ENCODE measurements at places on chromosomes 3 and 15.

GRCh38 chr3:9781978-9782603, 10.2 kb downstream of the TADA3 start:
- no peak for DNase-seq

- DNase-seq: no peak
These were observed 52.9 kb downstream of the HERC2 start for GRCh38 chr15:28269097-28269496.

DNA sequence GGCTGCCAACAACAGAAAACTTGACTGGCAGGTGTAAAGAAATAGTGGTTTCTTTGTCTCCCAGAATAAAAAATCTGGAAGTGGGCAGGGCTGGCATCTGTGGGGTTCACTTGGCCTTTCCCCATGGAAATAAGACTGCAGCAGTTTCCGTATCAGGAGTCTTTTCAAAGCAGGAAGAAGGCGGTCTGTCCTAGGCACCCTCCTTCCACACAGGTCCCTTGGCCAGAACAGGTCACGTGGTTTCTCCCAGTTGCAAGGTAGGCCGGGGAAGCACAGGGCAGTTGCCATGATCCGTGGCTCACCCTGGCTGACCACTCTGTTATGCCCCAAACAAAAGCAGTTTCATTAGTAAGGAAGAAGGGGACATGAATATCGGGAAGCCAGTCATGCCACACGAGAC, 45.4 kb downstream of the ZDHHC19 start:
- DNase-seq: no peak

DNA sequence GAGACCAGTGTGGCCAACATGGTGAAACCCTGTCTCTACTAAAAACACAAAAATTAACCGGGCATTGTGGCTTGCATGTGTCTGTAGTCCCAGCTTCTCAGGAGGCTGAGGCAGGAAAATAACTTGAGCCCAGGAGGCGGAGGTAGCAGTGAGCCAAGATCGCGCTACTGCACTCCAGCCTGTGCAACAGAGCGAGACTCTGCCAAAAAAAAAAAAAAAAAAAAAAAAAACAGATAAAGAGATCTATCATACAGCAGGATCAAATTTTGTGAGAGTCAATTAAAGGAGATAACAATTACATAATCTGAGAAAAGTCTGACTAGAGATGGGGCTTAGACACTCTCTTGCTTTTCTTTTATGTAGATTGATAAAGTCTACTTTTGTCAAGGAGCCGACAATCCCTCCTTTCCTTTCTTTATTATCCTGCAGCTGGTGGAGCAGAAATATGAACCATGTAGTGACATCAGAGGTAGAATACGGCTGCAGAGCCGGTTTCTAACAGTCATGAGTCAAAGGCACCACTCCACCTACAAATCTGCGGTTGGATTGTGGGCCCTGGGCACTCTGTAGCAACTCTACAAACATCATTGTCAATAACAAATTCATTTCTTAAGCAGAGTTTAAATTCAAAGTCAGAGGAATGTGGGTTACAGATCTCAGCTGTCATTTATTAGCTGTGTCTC, 9.0 kb downstream of the C2CD4A start:
- no peak for DNase-seq

DNA sequence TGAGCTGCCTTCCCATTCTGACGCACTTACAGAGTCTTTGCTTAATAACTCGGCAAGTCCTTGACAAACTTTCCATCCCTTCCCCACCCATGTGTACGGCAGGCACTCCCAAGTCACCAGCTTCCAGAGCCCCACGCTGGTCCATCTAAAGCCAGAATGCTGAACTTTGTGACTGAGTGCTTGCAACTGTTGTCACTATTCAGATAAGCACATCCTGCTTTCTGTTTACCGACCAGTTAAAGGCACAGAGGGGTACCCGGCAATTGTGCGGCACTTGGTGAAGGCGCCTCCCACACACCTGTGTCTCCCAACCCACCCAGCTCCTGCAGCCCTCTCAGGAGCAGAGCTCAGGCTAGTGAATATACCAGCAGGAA, 430.6 kb downstream of the FOXP1 start:
- no peak for DNase-seq

DNA sequence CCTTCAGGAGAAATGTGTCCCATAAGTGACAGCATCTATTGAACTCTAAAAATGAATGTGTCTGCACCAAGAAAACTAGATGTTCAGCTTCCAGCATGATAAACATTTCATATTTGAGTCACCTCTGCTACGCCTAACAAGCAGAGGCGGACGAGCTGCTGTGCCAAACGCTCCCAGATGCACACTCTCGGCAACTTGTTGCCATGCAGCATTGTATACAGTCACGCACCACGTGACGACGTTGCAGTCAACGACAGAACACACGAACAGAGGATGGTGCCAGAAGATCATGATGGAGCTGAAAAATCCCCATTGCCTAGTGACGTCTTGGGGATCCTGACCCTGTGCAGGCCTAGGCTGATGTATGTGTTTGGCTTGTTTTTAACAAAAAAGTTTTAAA, 137.5 kb downstream of the XXYLT1 start:
- DNase-seq: no peak

DNA sequence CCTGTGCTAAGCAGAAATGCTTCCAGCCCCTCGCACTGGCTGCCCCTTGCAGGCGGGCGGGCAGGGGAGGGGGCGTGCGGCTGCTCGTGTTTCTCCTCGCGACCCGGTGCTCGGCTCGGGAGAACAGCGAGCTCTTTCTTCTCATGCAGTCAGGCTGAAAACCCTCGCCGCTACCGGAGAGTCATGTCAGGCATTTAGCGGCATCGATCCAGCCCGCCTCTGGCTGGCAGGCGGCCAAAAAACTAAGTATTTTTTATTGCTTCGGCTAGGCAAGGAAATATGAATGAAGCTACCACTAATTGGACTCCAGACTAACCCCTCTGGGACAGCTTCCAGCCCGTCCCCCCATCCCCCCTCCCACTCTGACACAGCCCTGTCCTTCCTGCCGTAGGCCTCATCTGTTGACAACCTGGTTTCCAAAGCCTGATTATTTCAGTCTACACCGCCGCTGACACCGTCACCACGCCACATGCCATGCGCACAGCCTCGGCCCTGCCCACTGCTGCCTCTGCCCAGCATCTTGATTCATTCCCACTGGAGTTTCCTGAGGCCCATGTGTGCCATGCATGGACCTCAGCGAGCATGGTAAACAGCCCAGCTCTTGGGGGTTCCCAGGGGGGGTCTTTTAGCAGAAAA, 35.3 kb downstream of the TLE3 start:
- no peak for DNase-seq

DNA sequence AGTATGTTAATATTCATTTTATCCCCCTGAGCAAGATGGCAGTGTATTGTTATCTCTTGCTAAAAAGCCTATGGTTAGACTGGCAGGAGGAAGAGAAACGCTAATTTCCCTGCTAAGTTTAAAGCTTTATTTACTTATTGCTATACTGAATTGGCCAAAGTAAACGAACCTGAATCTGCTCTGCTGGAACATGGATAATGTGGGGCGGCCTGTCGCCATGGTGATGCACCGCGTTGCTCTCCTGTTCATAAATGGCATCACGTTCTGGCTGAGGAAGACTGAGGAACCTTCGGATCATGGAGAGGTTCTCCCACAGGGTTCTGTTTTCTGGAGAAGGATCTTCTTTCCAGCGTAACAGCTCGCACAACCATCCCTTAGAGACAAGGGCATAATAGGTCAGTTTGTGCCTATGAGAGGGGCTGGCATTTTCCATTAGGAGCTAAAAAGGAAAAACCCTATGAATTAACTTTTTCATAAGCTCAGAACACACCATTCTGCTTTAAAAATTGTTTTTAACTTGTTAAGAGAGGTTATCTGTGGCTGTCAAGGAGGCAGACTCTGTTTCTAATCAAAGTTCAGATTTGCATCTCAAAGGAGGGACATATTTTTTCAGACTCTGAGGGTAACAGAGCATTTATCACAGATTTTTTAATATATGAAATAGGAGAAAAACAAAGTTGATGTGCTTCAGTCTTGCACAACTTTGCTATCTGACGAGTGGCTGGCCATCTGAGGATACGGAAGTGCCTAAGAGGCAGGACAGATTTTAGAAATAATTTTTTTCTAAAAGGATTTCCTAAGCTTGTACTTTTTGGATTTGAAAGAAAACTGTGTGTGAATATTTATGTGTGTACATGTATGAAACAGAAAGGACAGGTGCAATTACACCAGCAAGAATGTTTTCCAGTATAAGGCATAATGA, 73.1 kb downstream of the SATB1 start:
- no peak for DNase-seq

DNA sequence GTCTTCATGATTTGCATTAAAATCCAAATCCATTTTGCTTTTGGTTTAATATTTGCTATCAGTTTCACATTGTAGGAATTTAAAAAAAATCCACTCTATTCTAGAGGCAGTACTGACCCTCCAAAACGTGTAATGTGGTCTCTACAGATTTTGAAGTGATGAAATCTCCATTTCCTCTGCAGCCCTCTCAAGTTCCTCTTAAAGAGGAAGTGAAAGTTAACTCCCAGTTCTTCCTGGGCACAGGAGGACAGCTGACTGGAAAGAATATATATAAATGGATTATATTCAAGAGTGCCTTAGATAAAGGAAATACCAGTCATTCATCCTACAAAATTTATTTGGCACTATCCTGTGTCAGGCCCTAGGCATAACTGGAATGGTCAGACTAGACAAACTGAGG, 83.5 kb upstream of the PLCL2 start:
- DNase-seq: no peak

DNA sequence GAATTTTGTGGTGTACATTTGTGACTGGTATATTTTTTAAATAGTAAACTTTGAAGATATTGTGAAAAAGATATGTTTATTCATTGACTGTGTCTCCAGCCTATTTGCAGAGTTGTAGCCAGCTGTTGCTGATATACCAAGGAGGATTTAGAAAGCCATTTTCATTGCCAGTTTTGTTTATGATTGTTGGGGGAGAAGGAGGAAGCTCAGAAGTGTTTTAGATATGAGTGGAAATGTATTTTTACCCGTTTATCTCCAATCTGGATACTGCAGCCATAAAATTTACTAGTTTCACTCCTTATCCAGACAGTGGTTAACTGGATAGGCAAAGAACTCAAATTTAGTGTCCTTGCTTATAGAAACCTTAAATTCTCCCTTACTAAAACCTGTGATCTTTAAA, 18.8 kb downstream of the ATP11B start:
- DNase-seq: no peak

GRCh38 chr3:36318621-36319200, 61.6 kb upstream of the STAC start:
- no peak for DNase-seq

DNA sequence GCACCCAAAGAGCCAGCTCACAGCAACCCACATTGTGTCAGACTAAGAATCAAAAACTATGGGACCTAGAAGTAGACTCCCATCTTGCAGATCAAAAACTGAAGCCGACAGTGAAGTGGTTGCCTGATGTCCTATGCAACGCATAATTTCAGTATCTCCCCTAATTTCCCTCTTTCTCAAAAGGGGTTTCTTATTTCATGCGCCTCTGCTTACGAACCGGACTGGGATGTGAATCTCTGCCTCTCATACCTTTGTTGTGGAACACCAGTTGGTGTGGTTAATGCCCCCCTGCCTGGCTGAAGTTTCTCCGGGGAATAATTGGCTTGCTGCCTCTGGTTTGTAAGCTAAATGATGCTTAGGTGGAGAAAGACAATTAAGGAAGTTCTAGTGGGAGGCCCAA, 514 bp upstream of the FAM174B start:
- no peak for DNase-seq

DNA sequence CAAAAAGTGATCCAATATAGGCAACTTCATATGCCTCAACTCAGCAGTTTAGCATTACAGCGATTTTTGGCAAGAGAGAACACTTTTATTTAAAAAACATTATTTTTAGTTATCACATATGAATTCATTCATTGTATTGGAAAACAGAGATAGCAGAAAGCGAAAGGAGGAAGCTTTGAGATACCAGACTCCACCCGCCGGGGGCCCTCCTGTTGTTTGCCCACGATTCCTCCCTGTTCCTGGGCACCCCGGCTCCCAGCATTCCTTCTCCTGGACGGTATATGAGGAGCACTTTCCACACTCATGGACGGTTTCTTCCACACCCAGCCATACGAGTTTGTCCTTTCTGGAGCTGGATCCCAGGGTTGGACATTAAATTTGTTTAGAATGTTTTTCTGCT, 18.2 kb downstream of the APBA2 start:
- DNase-seq: no peak

DNA sequence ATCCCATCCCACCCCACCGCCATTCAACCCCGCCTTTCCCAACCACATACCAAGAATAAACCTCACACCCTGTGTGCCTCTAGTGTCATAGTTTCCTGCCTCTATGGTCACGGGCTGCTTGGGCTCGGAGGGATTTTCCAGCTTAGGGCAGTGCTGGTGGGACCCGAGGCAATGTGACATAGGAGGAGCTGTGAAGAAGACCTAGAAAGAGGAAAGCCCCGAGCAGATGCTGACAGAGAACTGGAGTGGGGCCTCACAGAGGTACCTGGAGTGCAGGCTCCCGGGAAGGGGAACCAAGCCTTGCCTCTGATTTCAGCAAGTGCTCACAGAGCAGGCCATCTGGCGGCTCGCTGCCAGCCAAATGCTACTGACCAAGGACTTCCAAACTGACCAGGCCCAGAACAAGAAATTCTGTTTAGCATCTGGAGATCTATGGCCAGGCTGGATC, 27.5 kb downstream of the BHLHE40 start:
- no peak for DNase-seq

- no peak for DNase-seq
These were observed 110.9 kb downstream of the FRMD5 start for GRCh38 chr15:44084171-44084570.

- DNase-seq: no peak
These were observed 260.4 kb downstream of the WNT5A start for GRCh38 chr3:55226696-55227095.

DNA sequence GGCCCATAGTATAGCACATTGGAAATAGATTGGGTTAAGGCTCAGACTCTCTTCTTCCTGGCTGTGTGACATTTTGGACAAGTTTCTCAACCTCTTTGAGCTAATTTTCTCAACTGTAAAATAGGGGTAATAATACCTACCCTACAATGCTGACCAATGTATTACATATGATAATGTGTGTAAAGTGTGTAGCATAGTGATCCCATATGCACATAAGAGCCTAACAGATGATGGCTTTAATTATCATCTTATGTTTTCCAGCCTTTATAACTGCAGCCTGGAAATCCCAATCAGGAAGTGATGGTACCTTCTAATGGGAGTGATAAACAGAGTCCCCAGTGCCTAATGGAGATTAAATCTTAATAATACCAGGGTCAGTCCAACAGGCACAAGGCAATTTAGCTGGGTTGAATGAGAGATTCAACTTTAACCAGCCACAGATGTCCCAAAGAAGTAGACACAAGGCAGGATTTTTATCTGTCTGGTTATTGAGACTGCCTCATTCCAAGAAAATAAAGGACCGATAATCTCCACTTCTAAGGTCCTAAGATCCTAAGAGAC, 12.0 kb downstream of the ADAMTS9 start:
- no peak for DNase-seq

DNA sequence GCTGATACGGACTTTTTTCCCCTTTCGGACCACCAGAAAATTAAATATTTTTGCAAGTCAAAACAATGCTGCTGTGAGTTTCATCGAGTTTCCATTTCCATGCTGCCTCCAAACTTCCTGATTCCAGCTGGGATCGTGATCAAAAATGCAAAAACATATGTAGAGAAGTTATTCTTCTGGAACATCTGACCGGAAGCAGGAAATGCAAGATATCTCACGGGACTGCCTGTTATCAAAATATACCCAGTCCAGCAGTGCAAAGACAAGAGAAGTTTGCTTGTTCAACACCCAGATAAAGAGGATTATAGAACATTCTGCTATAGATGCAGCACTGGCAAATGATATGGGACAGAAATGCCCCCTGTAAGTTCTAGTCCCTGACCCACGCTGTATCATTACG, 726.7 kb upstream of the NR2F2 start:
- no peak for DNase-seq
